ENCODE measurements at places on chromosomes 6 and 20.
A peak's percentile ranks its signal among the peaks of the same experiment; 100 is the strongest.

GRCh38 chr6:91278416-91278815, 691.5 kb upstream of the MAP3K7 start:
- no peak for DNase-seq

- peak; percentile 10 for DNase-seq
These were observed 28.2 kb upstream of the PLAGL1 start for GRCh38 chr6:144036064-144036834.

DNA sequence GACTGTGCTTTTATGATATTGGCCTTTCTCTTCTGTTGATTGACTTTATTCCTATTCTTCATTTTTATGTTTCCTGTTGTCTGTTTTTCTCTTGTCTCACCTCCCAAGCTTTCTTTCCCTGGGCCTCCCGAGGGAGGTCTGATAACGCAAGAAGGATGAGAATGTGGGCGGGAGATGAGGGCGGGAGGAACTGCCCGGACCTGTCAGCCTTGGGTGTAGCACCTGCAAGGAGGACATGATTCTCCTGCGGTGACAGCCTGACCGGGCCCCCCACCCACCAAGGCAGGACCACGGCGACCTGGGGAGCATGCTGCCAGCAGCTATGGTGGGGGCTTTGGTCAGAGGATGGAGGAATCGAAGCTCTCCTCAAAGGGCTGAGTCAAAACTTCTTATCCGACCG, 86.9 kb downstream of the PLEKHG1 start:
- no peak for DNase-seq

DNA sequence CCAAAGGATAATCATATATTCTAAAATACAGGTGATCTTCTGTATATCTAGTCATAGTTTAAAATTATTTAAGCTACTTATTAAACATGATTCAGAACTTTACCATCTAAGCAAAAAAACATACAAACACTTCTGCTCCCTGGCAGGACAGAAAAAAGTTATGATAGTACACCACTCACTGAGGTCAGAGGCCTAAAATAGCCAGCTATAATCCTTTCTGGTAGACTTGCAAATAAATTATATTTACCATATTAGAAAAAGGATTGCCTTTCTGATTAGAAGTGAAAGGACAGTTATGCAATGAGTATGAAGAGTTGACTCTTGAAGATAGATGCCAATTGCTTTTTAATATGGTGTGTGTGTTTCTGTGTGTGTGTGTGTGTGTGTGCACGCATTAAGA, 207.4 kb downstream of the BMP2 start:
- no peak for DNase-seq

DNA sequence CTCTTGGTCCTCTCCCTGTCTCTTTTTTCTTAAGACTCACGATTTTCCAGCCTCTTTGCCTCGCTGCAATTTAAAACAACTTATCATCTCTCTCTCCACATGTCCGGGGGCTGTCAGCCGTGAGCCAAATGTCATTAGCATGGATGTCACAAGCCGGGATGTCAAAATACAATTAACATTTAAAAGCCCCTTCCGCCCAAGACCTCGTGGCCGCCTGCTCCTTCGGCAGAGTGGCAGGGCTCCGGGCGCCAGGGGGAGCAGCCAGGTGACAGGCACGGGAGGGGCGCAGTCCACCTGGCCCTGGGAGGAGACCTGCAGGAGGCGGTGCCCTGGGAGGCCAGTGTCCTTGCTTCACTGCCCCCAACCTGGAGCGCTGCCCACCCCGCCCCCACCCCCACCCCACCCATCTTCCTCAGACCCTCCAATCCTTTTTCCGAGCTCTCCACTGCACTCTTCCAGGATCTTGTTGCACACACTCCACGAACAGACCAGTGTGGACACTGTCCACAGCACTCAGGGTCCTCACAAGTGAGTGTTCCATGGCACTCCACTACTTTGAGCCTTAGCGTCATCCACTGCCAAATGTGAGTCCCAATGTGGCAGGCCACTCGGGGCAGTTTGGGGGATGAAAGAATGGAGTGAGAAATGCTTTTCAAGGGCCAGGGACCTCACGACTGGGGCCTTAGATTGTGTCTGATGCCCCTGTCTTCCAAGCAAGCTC, 5.6 kb upstream of the GRM4 start:
- DNase-seq, result no peak

- DNase-seq, result no peak
These were observed 172.1 kb downstream of the CDKAL1 start for GRCh38 chr6:20706238-20706938.

DNA sequence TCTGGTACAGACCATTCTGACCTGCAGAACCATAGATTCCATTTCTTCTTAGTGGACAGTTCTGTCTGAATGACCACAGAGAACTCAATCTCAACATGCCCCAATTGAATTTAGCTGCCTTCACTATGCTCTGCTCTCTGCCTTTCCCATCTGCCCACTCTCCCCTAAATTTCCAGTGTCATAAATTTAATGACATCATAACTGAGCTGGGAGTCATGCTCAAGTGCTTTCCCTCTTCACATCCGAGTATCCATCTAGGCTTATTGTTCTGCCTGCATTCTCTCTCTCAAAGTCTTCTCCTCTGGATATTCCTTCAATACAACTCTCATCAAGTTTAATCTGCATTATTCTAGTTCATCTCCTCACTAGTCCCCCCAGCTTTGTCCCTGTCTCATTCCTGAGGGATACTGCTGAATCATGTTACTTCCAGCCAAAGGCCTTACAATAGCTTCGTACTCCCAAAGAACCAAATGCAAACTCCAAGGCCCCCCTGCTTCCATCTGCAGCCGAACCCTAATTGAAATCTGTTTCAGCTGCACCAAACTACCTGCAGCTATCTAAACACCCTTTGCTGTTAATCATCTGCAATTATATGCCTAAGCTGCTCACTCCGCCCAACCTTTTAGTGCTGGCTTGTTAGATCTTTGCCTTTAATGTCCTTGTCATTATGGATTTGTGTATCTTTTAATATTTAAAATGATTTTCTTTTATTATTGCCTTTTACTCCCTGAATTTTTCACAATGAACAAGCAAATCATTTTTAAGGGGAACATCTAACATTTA, 46.1 kb downstream of the SLC35B3 start:
- no peak for DNase-seq

GRCh38 chr6:89950879-89951391, 56.7 kb downstream of the GJA10 start:
- DNase-seq, result no peak

DNA sequence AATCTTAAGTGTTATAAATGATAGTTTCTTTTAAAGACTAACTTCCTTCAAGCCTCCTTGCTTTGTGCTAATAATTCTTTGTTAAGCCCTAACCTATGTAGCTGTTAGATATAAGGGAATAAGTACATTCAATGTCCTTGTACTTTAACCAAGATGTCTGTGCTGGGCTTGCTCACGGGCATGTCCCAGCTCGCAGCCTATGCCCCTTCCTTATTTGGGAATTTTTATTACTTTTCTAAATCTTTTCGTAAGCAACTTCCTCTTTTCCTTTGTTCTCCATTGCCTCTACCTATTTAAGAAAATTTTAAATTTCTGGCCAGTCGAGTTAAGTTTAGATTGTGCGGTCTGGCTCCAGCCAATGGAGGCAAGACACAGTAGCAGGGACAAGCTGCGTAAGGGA, 26.0 kb upstream of the CDK19 start:
- DNase-seq, result no peak

DNA sequence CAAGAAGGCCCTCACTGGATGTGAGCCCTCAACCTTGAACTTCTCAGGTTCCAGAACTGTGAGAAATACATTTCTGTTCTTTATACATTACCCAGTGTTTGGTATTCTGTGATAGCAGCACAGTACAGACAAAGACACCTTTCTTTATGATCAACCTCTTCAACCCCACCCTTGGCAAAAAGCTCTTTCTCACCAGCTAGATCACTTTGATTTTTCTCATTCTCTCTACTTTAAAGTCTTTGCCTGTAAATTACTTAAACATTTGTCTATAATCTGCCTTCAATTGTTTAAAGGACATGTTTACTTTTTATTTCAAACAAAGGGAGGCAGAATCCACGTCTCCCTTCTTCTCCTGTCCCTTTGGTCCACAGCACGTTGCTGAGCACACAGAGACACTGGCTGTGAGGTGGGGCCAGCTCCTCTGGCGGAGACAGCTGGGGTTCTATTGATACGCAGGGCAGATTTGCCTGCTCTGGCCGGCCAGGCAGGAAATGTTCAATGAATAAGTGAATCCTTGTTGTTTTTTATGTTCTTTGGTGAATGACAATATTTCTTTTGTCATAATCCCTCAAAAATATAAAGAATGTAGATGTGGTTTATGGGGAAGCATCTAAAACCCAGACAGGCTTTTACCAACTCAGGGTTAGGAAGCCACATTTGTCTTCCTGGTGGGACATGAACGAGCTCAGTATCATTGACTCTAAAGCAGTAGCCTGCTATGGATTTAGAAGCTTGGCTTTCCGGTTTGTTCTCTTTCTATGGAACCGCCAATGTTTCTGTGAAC, 52.9 kb downstream of the NEDD9 start:
- DNase-seq, result no peak

- no peak for DNase-seq
These were observed 11.8 kb downstream of the SRC start for GRCh38 chr20:37357481-37358365.

All from cerebellar cortex (tissue), 1 donor.